A549 treated with RU486 at 1 μM for 4 hours (cell line): ENCODE measurements at places on chromosomes 4 and X. TPM values are rescaled to one million over a fixed set of nuclear protein-coding genes. Genes with fewer than 3 reads are reported as not detected.

Gene MORF4L2
- total RNA-seq, result 456 to 1,175 TPM (median 524 TPM) in 5 replicates

Gene ADD1
- 66.0 to 88.1 TPM (median 82.7 TPM) in 5 replicates for total RNA-seq

Gene PDE6B
- total RNA-seq, result not detected in 5 replicates

Gene AKAP4
- total RNA-seq, result not detected in 5 replicates

Gene ZCCHC18
- 0.08 to 0.25 TPM (median 0.15 TPM) in 3 of 5 replicates, not detected in the others for total RNA-seq

Gene UGT2B15
- total RNA-seq, result 0.09 to 0.13 TPM in 2 of 5 replicates, not detected in the others

Gene GLOD5
- total RNA-seq, result not detected in 5 replicates

Gene ZFP92
- 0.31 to 0.62 TPM (median 0.50 TPM) in 5 replicates for total RNA-seq

Gene ZXDA
- 1.3 to 1.9 TPM (median 1.6 TPM) in 5 replicates for total RNA-seq

Gene LPAR4
- total RNA-seq, result not detected in 5 replicates

Gene RS1
- total RNA-seq, result not detected in 5 replicates

Gene ARMCX2
- total RNA-seq, result 0.07 to 0.11 TPM in 2 of 5 replicates, not detected in the others

Gene CT47B1
- total RNA-seq, result not detected in 5 replicates

Gene ITM2A
- not detected in 5 replicates for total RNA-seq

Gene IL1RAPL2
- not detected in 5 replicates for total RNA-seq

Gene SOD3
- total RNA-seq, result not detected in 5 replicates

Gene MFAP3L
- 3.0 to 6.0 TPM (median 3.9 TPM) in 5 replicates for total RNA-seq

Gene TRPC5OS
- not detected in 5 replicates for total RNA-seq

Gene IL2RG
- total RNA-seq, result 0.21 to 0.24 TPM (median 0.23 TPM) in 4 of 5 replicates, not detected in the other

Gene CCNB3
- total RNA-seq, result 0.50 to 0.87 TPM (median 0.69 TPM) in 5 replicates

Gene UCP1
- not detected in 5 replicates for total RNA-seq

Gene HELT
- not detected in 5 replicates for total RNA-seq

Gene SPIN2A
- 0.08 to 0.15 TPM (median 0.14 TPM) in 3 of 5 replicates, not detected in the others for total RNA-seq

Gene ZNF81
- 4.3 to 8.1 TPM (median 6.0 TPM) in 5 replicates for total RNA-seq

Gene KLHL13
- total RNA-seq, result 0.29 to 0.96 TPM (median 0.38 TPM) in 5 replicates

Gene GPC3
- 0.27 TPM in 1 of 5 replicates, not detected in the others for total RNA-seq

Gene CHRNA9
- total RNA-seq, result 1.2 to 1.8 TPM (median 1.7 TPM) in 5 replicates

Gene PHEX
- 0.24 to 0.43 TPM (median 0.33 TPM) in 5 replicates for total RNA-seq
